Fibroblast of upper back skin (primary cell): ENCODE measurements at places on chromosomes 12 and 14.

DNA sequence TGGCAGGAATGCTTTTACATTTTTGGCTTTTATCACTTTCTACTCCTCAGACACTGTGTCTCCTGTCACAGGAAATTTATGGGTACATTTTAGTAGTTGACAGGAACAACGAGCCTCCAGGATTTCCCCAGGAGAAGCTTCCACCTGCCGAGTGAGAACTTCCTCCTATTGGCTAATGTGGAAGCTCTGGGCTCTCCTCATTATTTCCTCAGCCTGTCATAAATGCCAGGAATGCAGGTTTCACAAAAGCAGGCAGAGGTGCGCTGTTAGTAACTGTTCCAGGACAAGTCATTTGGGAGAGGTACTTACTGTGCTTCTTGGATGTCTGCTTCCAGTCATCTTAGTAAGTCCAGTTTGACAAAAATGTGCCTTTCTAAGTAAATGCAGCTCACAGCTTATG lies 19.1 kb upstream of the DCP1B start:
- no peak for DNase-seq

GRCh38 chr12:92324849-92325500 lies 179.3 kb upstream of the BTG1 start:
- DNase-seq = no peak

- no peak for DNase-seq
Measured at GRCh38 chr12:93107514-93108312, 178.6 kb upstream of the EEA1 start.

- DNase-seq = peak; percentile 25
Measured at GRCh38 chr14:95328729-95329503, 9.2 kb upstream of the CLMN start.

- no peak for DNase-seq
Measured at GRCh38 chr14:105056303-105056831, 8.9 kb downstream of the GPR132 start.

DNA sequence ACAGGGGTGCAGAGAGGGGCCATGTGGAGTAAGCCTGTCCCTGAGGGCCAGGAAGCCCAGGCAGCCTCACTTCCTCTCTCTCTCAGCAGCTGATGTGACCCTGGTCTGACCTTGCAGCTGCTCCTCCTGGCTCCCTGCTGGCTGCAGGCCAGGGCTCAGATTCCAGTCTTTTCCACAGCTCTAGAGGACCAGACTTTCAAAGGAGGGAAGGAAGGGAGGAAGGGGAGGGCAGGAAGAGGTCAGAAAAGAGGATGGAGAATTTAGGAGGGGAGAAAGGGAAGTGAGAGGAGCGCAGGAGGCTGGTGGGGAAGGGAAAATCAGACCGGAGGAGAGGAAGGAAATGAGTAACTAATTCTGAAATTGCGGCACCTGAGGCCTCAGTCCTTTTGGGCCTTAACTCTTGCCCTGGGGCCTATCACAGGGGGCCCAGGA lies 40.9 kb upstream of the VASH1 start:
- DNase-seq = peak; percentile 53

- DNase-seq = no peak
Measured at GRCh38 chr12:106644335-106645073, 61.7 kb downstream of the RFX4 start.

GRCh38 chr12:127035011-127035879 lies 1231.7 kb upstream of the TMEM132C start:
- no peak for DNase-seq

DNA sequence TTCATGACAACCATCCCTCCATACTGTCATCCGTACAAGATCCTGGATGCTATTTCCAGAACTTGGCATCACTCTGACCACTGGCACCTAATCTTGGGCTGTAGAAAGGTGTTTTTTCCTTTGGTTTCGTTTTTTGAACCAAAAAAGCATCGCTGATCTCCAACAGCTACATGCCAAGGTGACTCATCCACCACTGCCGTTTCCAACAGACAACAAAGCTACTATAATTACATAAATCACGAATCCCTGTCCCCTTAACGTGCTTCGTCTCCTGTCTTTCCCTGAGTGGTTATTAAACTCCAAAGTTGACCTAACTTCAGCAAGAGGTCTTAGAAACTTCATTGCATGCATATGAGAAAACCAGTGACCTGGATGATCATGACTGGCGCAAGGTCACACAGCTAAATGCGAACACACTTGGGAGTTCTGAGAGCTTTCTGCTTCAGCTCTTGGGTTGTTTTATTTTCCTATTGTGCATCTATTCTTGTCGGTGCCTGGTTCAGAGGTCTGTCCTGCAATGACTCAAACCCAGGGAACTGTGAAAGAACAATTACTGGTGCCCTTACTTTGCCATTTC lies 99.9 kb downstream of the PPM1H start:
- no peak for DNase-seq

- no peak for DNase-seq
Measured at GRCh38 chr14:21169573-21169972, 13.7 kb upstream of the OR5AU1 start.

DNA sequence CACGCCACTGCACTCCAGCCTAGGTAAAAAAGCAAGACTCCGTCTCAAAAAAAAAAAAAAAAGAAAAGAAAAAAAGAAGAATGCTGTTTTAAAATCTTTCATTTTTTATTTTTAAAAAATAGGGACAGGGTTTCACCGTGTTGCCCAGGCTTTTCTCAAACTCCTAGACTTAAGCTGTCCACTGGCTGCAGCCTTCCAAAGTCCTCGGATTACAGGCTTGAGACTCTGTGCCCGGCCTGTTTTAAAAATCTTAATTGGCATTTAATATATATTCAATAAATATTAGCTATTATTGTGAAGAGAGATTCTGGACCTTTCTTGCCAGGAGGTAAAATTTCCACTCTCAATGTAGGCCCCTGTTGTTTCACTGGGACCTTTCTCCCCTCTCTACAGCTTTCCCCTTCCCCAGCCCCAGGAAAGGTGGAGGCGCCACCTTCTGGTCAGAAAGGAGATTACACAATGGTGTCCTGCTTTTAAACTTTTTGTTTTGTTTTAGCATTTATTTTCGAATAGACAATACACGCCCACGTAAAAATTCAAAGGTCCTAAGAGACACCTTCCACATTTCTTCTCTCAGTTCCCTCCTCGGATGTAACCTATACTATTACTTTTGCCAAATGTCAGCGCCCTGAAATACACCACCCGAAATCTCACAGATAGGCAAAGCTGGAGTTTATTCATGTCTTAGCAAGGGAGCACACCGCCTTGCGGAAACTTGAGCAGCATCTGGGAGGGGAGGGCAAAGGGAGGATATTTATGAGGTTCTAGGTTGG lies 23.8 kb upstream of the PHC1 start:
- DNase-seq = peak; percentile 48

- no peak for DNase-seq
Measured at GRCh38 chr14:26121181-26121580, 476.7 kb downstream of the NOVA1 start.
